CD4-positive, alpha-beta T cell treated with Interleukin-15 for 1 hour (primary cell): ENCODE measurements at places on chromosomes 11 and 22.

GRCh38 chr11:122749005-122749687, 89.2 kb upstream of the CRTAM start:
- DNase-seq: peak; percentile 64

DNA sequence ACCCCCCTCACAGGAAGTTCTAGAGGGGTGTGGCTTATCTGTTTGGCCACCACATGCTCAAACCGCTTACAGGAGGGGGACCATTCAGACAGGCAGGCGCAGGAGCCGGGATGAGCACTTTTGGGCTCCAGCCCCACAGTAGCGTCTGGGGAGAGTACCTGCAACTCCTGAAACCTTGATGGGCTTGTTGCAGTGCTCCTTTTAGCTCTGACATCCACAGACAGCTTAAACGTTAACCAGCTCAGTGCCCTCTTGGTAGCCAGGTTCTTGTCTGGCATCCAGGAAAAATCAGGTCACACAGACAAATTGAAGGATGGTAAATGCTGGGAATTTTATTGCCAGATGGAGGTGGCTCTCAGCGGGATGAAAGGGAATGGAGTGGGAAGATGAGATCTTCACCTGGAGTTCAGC, 326.3 kb downstream of the ETS1 start:
- no peak for DNase-seq

DNA sequence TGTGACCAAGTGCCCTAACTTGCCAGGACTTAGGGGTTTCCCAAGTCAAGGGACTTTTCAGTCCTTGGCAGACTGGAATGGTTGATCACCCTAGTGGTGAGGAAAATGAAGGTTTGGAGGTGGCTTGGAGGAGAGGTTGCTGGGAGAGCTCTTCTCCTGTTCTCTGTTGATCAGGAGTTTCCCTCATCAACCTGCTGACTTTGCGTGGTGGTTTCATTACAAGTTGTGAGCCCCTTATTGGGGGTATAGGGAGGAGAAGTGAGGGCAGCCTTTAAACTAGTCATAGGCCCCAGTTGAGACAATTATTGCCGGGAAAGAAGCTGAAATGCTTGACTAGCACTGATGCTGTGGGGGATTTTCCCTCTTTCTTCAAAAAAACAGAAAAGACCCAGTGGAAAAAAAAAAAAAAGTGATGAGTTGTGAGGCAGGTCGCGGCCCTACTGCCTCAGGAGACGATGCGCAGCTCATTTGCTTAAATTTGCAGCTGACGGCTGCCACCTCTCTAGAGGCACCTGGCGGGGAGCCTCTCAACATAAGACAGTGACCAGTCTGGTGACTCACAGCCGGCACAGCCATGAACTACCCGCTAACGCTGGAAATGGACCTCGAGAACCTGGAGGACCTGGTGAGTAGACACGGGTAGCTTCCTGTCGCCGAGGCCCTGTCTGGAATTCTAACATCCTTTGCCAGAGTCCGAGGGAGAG, at the start of gene CXCR5:
Gene CXCR5, plus strand, starts transcription at position 525 of the 704 bp plus-strand sequence. Its CDS starts 50 bp downstream, at position 575.
- DNase-seq: peak; percentile 85

DNA sequence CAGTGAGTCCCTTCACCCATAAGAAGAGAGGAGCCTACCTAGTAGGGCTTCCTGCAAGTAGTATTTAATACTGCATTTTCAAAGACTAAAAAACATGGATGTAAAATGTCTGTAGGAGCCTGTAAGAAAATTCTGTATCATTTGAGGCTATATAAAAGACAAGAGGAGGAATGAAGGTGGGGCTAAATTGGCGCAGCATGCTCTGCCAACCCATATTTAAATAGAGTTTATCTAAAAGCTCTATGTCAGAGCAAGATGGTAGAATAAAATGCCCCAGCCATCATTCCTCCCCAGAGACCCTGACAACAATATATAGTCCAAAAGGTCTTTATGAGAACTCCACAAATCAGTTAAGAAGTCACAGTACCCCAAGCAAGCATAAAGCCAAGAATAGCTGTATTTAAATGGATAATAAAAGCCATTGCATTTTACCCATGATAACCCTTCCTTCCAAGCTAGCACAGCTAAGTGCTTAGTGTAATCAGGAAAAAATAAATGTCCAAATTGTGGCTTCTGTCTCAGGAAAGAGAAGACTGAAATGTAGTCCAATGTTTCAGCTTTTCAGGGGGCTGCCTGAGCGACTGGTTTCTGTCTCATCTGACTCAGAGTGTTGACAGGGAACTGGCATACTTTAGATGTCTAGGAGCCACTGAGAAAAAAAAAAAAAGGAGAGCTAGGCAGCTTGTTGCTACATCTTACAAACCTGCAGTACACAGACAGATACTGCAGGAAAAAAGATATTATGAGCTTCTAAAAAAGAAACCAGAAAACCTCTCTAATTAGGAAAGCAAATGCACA, 258.6 kb downstream of the METTL15 start:
- DNase-seq: no peak

DNA sequence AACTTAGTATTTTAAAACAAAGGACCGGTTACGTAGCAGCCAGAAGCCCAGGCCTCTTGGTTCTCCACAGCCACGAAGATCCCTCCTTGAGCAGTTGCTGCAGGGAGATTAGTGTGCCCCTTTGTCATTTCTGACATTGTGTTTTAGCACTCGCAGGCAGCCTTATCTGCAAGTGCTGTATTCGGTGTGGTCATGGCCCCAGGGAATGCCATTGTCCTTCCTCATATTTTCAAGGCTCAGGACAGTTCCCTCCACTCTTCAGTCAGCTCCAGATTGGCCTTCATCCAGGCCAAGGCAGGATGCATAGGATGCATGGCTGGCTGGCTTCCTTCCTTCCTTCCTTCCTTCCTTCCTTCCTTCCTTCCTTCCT, 88.5 kb downstream of the ZBTB16 start:
- DNase-seq: no peak

DNA sequence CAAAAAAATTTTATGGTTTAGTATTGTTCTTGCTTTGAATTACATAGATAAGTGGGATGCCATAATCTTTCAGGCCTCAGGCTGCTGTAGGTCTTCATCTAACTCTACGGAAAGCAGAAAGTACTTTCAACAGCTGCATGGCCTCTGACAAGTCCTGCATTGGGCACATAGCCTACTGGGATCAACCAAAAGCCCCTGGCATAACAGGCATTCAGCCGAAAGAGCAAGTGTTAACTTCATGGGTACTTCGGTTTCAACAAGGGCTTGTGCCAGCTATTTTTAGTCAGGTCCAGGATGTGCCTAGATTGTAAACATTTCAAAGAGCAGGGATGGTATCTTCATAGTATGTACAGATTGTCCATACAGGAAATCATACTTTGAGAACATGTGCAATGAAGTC, 3.1 kb downstream of the SLN start:
- no peak for DNase-seq

- no peak for DNase-seq
Observed at GRCh38 chr11:94568717-94569116, 1.5 kb downstream of the PIWIL4 start.

GRCh38 chr11:94586978-94587377, 19.8 kb downstream of the PIWIL4 start:
- DNase-seq: no peak

GRCh38 chr22:37258753-37259401, 14.8 kb upstream of the RAC2 start:
- DNase-seq: no peak

GRCh38 chr11:77208535-77208934, 80.5 kb downstream of the MYO7A start:
- no peak for DNase-seq

DNA sequence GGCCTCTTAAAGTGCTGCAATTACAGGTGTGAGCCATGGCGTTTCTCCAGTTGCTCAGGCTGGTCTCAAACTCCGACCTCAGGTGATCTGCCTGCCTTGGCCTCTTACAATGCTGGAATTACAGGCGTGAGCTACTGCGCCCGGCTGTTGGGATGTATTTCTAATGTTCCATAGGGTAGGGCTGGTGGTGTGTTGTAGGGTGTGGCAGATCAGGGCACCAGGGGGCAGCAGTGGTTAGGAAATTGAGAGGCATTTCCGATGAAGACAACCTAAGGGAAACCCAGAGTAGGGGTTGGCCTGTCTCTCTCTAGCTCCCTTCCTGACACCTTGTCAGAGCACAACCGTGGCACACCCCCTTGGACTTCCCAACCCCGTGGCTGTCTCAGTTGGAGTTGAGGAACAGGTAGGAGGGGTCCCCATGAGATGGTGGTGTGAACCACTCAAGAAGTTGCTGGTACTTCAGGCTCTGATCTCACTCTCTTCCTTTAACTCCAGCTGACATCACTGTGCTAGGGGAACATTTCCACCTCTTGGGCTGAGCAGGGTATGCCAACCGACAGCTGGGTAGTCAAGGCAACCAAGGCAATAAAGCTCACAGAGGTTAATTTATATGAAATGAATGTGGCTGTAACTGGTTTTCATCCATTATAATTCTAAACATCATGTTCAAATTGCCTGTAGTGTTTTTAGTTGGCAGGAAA, 33.0 kb downstream of the YWHAH start:
- DNase-seq: peak; percentile 66

GRCh38 chr11:110798201-110798900, 86.1 kb upstream of the ARHGAP20 start:
- peak; percentile 21 for DNase-seq

DNA sequence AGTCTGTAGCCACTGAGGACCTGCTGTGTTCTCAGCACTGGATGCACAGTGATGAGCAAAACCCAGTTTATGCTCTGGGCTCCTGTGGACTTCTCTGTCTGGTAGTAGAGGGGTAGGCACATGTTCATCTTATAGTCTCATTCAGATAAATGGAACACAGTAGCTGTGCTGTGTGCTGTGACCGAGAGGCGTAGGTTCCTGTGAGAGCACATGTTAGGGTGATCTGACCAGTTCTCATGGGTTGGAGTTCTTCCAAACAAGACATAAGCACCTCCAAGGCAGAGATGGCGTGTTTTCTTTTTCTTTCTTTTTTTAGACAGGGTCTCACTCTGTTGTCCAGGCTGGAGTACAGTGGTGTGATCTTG, 154.8 kb upstream of the RASSF10 start:
- no peak for DNase-seq

- DNase-seq: no peak
Observed at GRCh38 chr22:48071828-48072227, 1309.4 kb downstream of the TBC1D22A start.

DNA sequence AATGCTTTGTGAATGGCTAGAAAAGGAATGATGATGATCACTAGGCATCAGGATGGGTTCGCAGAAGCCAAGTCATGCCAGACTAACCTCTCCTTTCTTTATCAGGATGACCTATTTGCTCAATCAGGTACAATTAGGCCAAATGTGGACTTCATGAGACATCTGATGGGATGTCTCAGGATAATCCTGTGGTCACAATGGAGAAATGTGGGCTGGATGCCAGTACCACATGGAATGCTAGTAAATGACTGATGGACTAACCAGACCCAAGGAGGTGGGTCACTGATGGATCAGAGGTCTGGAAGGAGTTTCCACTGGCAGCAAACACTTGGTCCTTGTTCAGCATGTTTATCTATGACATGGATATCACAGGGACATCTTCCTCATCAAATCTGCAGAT, 94.8 kb upstream of the PHOX2A start:
- DNase-seq: no peak

DNA sequence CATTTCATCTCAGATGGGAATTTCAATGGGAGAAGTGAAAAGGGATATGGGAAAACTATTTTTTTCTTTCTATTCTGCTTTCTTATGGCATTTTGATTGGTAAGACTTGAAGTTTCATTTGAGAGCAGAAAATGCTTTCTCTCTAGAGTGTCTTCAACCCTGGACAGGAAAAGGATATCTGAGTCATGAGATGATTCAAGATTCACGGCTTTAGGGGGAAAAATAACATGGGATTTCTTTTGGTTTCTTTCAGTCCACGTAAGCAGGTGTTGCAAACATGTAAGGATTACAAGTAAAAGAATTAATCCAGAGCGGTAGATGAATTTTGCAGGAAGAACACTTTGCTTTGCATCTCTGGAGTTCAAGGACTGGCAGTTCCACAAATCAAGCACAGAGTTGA, 1001.0 kb upstream of the TENM4 start:
- no peak for DNase-seq
